Karpas-422 (cell line): ENCODE measurements at places on chromosomes 6 and 20.

- DNase-seq, result no peak
Measured at GRCh38 chr6:149266659-149267058, 50.9 kb upstream of the TAB2 start.

DNA sequence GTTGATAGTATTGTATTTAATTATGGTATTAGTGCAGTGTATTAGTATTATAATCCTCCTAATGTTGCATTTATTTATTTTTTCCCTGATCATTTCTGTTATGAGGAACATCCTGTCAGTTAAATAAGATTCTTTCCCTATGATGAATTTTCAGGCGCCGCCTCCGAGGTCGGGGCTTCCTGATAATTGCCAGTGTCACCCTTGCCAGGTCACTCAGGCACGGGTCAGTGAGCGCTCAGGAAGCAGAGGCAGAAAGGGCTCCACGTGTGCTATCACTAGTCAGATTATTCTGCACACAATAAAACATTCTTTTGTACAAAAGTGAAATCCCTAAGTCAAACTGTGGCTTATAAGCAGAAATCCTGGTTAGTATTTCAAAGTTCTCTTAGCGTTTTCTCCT is 64.8 kb downstream of the TSHZ2 start:
- no peak for DNase-seq

- DNase-seq, result no peak
Measured at GRCh38 chr6:87705070-87705691, 3.1 kb upstream of the AKIRIN2 start.

DNA sequence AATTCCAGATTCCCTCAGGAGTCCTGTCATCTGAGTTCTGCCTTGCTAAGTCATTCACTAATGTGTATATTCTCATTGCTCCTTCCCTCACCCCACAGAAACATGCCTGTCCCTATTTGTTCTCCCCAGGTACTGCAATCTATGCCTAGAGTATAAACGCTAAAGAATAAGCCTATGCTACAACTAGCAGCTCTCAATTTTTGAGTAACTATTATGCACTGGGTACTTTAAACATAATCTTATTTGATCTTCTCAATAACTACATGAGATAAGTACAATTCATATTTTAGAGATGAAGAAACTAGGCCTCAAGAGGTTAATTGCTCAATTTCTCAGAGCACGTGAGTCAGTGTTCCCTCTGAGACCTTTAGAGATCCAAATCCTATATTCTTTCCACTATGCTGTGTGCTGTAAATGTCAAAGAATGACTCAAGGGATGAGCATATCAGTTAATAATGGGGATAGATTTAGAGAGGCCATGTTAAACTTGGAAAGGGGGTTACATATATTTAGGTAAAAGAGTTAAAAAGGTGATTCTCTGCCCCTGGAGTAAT is 423.8 kb upstream of the ADGRB3 start:
- no peak for DNase-seq

DNA sequence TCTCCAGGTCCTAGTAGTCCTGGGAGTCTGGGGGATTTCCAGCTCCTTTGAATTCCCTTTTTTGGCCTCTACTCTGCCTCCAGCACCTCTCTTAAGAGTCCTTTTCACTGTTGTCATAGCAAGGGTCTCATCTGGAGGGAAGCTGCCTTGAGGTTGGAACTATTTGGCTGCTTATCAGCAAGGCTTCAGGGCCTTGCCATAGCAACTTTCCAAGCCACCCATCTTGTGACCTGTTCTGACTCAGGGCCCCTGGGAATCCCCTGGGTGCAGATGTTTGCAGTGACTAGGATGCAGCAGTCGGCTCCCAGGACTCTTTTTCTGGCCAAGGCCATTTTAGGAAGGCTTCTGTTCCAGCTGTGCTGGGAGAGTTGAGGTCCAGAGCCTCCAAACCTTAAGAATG is 12.4 kb downstream of the PKIG start:
- peak; percentile 62 for DNase-seq

GRCh38 chr6:55969526-55969925 is 94.1 kb upstream of the BMP5 start:
- DNase-seq, result no peak

DNA sequence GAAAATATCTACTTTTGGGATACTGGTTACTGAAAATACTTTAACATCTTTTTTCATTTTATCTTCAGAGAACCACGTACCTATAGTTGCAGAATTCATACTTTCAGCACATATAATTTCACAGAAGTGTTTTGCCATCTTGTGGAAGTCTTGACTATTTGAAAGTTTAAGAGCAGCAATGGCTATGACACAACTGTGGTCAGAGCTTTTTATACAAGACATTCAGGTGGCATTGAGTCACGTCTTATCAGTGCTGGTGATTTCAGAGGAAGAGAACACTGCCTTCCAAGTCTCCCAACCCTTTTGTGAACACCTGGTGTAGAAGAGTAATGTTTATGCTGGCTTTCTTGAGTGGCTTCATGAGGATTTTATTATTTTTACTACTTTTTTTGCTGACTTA is 171.6 kb downstream of the ARID1B start:
- DNase-seq, result no peak

DNA sequence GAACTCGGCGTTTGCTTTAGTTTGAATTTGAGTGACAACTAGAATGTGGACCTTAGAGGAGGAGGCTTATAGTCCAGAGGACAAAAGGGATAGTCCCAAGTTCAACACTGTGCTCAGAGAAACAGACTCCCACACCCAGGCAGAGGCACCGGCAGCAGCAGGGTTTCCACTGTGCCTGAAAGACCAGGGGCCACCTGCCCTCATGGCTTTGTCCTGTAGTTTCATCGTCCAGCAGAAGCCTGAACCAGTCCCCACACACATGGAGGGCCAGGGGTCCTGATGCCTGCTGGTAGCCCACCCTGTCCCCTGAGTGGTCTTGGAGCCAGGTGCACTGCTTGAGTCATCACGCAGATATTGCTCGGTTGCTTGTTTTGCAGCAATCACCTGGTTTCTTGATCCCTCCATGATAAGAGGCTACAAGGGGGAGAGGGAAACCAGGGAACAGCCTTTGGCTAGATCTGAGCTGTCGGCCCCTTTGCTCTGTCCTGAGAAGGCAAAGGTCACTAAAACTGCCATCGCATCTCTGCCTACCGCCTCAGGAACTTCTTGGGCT is 7.2 kb upstream of the ACSS1 start:
- no peak for DNase-seq

- no peak for DNase-seq
Measured at GRCh38 chr6:149472241-149472640, 12.6 kb downstream of the ZC3H12D start.

GRCh38 chr6:100260584-100260983 is 204.1 kb downstream of the SIM1 start:
- no peak for DNase-seq

DNA sequence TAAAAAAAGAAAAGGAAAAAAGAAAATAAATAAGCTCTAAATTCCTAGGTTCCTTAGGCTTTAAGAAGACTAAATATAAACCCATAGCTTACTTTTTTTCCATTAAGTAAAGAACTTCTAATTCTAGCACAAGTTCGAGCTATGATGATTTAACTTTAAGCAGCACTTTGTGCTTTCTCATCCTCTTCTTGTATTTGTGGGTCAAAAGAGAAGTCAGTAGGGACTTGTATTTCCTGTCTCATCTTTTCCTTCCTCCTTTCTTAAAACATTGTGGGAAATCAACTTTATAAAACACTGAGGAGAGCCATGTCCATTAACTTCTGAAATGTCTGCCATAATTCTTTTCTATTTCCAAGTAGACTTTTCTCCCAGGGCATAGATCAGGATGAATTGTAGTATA is 637.7 kb upstream of the CITED2 start:
- no peak for DNase-seq

GRCh38 chr6:1482381-1483166 is 93.2 kb downstream of the FOXF2 start:
- peak; percentile 46 for DNase-seq

DNA sequence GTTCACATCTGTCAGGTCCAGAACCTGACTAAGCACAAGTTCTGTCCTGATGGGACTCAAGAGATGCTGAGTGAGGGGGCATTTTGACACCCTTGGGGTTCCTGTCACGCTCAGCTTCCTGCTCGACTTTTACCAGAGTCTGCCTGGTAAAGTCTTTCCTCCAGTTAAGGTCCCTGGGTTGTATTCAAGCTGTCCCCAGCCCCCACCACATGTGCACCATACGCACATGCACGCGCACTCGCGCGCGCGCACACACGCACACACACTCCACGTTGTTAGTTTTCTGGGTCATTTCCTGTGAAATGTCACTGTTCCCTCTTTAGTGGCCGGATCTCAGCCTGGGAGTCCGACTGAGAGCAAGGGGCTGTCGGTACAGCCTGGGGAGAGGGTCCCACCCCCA is 166.1 kb downstream of the GMPR start:
- DNase-seq, result no peak

GRCh38 chr20:37329481-37330165 is 16.3 kb upstream of the SRC start:
- no peak for DNase-seq

DNA sequence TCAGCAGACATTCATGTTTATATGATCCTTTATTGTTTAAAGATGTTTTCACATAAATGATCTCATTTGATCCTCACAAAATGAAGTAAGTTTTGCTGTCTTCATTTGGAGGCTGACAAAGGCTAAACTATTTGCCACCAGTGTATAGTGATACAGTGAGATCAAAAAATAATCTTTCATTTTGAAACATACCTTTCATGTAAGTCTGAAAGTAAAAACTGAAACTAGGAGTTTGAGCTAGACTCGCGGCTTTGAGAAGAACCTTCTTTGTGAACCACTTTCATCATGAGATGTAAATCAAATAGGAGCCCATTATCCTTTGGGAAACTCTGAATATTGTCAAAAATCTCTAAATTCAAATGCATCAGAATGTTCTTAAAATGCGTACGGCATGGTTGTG is 40.3 kb upstream of the SPTLC3 start:
- DNase-seq, result no peak

DNA sequence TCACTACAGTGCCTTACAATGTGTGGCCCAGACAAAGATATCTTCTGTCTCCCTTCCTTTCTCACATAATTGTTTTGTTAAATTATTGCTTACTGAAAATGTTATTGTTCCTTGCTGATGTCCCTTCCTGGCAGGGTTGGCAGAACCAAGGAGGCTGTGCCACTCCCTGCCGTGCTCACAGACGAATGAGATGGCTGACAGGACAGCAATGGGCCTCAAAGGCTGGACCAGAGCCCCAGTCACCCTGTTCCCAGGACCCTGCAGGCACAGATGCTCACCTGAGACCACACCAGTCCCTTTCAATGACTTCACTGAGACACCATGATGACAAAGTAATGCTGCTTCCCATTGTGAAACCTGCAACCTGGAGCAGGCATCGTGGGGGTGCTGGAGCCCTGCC is 375.1 kb downstream of the HACE1 start:
- no peak for DNase-seq

DNA sequence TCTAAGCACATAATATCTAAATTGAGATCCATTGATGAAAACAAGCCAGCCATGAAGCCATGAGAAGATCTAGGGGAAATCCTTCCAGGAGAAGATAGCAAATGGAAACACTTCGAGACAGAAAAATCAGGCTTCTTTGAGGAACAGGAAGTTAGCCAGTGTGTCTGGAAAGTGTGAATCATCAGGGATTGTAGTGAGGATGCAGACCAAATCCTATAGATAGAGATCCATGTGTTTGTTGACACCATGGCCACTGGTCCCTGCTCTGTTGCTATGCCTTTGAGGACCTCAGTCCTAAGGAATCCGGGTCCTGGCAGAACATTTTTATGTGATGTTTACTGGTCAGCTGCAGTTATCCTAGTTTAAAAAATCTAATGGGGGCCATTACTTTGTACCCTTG is 6.6 kb upstream of the ELOVL2 start:
- no peak for DNase-seq

- DNase-seq, result peak; percentile 10
Measured at GRCh38 chr6:3181105-3181504, 23.8 kb upstream of the TUBB2A start.

DNA sequence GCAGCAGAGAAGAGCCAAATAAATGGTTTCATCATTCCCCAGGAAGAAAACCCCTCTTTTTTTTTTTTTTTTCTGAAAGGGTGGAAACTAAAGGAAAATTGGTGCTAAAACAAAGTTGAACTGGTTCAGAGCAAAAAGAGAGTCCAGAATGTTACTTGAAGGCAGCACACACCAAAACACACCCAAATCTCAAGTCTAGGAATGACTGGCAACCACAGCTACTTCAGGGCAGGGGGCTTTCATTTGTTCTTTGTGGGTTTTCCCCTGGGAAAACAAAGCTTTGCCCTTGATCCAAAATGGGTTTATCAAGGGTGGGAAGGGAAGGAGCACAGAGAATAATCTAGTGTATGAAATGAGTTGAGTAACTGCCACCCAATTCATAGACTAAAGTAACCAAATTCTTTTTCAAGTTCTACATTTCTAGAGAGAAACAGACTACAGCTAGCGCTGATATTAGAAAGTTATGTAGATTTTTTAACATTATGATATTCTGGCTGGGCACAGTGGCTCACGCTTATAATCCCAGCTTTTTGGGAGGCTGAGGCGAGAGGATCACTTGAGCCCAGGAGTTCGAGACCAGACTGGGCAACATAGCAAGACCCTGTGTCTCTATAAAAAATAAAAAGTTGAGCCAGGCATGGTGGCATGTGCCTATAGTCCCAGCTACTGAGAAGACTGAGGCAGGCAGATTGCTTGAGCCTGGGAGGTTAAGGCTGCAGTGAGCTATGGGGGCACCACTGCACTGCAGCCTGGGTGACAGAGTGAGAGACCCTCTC is 119.8 kb downstream of the NFATC2 start:
- DNase-seq, result no peak

GRCh38 chr20:49812507-49813304 is at the start of gene SLC9A8:
Gene SLC9A8, plus strand, starts transcription at chr20:49812828. Its CDS starts 95 bp downstream, at chr20:49812923.
- peak; percentile 94 for DNase-seq

GRCh38 chr6:163048345-163048744 is 320.6 kb downstream of the PACRG start:
- DNase-seq, result no peak

DNA sequence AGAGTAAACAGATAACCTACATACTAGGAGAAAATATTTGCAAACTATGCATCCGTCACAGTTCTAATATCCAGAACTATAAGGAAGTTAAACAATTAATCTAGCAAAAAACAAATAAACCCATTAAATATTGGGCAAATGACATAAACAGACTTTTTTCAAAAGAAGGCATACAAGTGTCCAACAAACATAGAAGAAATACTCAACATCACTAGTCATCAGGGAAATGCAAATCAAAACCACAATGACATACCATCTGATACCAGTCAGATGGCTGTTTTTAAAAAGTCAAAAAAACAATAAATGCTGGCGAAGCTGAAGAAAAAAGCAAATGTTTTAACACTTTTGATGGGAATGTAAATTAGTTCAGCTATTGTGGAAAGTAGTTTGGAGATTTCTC is 1117.7 kb upstream of the MAP3K7 start:
- DNase-seq, result no peak

DNA sequence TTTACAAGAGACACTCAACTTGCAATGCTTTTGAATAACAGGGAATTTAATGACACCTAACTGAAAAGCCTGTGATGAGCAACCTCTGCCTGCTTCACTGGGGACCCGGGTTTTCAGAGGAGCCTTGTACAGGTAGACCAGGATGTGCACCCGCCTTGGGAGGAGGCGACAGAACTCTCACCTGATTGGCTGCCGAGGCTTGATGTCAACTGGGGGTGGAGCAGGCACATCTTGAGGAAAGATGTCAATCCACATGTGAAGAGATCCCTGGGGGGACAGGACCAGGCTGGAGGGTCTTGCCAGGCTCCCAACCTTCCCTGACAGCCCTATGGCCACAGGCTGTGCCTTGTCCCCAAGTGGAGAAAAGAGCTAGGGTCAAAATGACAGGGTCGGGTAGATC is 19.8 kb downstream of the ERGIC3 start:
- DNase-seq, result peak; percentile 60

GRCh38 chr6:150202404-150202803 is 59.6 kb downstream of the PPP1R14C start:
- DNase-seq, result no peak

- no peak for DNase-seq
Measured at GRCh38 chr6:137416376-137417109, 77.7 kb downstream of the OLIG3 start.
